ENCODE measurements at places on chromosomes 7 and 10. TPM values are rescaled to one million over a fixed set of nuclear protein-coding genes. Genes with fewer than 3 reads are reported as not detected.

Gene UPP1
- 93.2 TPM for total RNA-seq

Gene PNLIP
- not detected for total RNA-seq

Gene EXOSC1
- 64.5 TPM for total RNA-seq

DNA sequence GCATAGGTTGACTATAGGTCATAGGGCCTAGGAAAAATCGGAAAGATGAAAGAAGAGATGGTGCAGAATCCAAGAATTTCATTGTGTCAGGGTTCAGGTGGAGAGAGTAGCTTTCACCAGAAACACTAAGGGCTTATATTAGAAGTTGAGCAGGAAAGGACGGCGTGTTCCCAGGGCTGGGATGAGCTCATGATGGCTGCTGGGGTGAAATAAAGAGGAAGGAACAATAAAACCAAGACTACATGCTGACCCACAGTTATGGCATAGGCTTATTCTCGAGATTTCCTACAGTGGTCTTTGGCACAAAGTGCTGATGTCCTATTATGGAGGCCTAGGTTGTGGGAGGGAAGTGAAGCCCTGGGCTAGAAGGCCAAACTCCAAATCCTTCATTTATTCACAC lies 195.8 kb downstream of the PTEN start:
- no peak overlapping the region for H3K4me3 ChIP-seq
- H3K27ac ChIP-seq = no peak overlapping the region
- H3K27me3 ChIP-seq = no peaks in the 10 kb centered on the region
- DNase-seq = no peak
- H3K36me3 ChIP-seq = no peaks in the 10 kb centered on the region

GRCh38 chr10:57202356-57202755 lies 841.3 kb upstream of the ZWINT start:
- no peak overlapping the region for H3K27ac ChIP-seq
- H3K36me3 ChIP-seq = peaks cover 5% of the 10 kb centered on the region
- no peak for DNase-seq
- H3K4me3 ChIP-seq = no peak overlapping the region

DNA sequence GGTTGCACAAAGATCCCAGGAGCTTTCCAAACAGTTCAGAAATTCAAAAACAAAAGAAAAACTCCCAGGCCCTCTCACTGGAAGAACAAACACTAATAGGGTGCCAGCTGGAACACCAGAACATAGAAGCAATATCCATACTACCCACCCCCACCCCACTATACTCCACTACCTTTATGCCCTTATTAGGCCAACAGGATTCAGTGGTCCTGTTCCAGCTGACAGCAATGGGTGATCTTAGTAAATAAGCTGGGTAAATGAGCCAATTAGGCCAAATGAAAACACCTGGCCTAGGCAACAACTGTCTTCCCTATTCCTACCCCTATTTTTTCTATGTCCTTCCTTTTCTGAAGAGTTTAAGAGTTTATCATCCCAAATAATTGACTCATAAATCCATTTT lies 11.7 kb downstream of the NOC3L start:
- no peak overlapping the region for H3K4me3 ChIP-seq
- no peaks in the 10 kb centered on the region for H3K4me1 ChIP-seq
- no peak overlapping the region for H3K27ac ChIP-seq
- no peaks in the 10 kb centered on the region for H3K27me3 ChIP-seq
- no peak for DNase-seq

- H3K4me3 ChIP-seq = no peak overlapping the region
- no peak overlapping the region for H3K27ac ChIP-seq
- peaks cover 14% of the 10 kb centered on the region for H3K4me1 ChIP-seq
- H3K27me3 ChIP-seq = no peaks in the 10 kb centered on the region
- no peak for DNase-seq
- peaks cover 4% of the 10 kb centered on the region for H3K36me3 ChIP-seq
Measured at GRCh38 chr10:20084451-20084850, 268.2 kb downstream of the PLXDC2 start.

Data from natural killer cell treated with Interleukin-12 subunit alpha and Interleukin-12 subunit beta and Interleukin-15 and Interleukin-18, amount 100 ng/mL, for 72 hours (primary cell).